ENCODE measurements at places on chromosomes 2 and 18.
A peak's percentile ranks its signal among the peaks of the same experiment; 100 is the strongest.

GRCh38 chr2:54906716-54907115 lies 143.5 kb downstream of the RTN4 start:
- no peak for DNase-seq

GRCh38 chr18:45702708-45703265 lies 21.2 kb upstream of the SLC14A1 start:
- DNase-seq: no peak

GRCh38 chr2:235468978-235469655 lies 24.7 kb upstream of the AGAP1 start:
- DNase-seq: no peak

DNA sequence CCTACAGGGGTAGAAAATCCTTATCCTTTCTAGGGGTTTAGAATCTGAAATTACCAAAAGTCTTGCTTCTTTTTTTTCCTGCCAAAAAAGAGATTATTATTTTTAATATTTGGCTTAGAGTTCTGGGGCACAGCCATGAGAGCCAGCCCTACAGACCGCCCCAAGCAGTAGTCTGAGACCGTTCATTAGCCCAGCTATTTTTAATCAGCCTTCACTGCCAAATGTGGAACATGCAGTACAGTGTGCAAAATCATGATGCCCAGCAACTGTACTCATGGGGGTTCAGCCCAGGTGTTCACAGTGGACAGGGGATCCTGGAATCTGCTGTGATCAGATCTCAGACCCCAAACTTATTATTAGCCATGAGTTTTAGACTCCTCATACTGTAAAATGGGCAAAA lies 60.4 kb downstream of the GRB14 start:
- no peak for DNase-seq

DNA sequence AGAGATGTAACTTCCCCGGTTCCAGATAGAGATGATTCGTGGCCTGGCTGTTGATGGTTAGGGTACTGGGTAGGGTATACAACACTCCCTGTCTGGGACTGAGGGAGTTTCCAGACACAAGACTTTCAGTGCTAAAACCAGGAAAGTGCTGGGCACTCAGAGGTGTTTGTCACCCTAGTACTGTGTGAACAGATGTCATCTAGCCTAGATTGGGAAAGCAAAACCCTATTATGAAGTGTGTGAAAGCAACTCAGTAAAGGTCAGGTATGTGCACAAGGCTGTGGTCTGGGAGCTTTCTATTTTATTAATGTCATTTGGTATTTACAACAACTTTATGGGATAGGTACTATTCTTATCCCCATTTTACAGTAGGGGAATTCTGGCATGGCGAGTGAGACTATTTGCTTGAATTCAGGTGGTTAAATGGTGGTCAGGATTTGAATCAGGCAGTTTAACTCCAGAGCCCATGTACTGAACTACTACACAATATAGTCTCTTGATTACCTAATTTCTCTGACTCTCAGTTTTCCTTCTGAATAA lies 2.6 kb downstream of the BZW1 start:
- no peak for DNase-seq

GRCh38 chr18:51226068-51226467 lies 28.6 kb upstream of the MEX3C start:
- DNase-seq: no peak

DNA sequence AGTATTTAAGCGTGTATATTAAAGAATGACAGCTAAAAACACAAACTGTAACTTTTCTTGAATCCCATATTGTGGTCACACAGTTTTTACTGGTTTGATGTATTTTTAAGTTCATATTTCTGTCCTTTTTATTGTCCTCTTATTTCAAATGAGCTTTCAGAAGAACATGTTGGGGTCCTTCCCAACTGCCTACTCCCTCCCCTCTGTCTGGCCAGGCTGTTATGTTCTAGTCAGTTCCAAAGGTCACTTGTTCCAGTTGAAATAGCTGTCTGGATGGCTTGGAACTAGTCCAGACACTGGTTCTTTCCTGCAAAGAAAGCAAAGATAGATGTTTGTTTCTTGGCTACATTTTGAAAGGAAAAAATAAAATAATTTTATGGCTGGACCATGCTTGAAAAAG lies 306.9 kb downstream of the GULP1 start:
- DNase-seq: no peak

- DNase-seq: no peak
Observed at GRCh38 chr2:76446872-76447271, 736.2 kb upstream of the GCFC2 start.

DNA sequence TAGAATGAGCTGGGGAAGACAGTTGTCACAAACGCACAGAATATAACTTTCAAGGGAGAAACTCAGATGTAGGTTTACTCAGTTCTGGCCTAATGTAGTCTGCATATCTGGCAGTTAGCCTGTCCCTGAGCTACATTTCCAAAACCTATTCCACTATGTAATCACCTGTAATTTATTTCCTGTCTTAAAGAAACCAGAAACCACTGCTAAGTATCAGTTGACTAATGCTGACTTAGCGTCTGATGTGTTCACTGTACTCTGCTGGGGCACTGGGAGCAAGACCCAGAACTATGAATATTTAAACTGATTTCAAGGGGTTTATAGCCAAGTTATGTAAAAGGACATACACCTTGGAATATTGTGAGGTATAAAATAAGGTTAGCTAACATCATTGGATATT lies 1995.2 kb upstream of the PIK3C3 start:
- DNase-seq: no peak

GRCh38 chr2:97713296-97714083 lies at the start of gene ZAP70:
TSS of gene ZAP70 (plus strand) at chr2:97713576. CDS start at chr2:97724037, 10,461 bp downstream.
- DNase-seq: peak; percentile 44

DNA sequence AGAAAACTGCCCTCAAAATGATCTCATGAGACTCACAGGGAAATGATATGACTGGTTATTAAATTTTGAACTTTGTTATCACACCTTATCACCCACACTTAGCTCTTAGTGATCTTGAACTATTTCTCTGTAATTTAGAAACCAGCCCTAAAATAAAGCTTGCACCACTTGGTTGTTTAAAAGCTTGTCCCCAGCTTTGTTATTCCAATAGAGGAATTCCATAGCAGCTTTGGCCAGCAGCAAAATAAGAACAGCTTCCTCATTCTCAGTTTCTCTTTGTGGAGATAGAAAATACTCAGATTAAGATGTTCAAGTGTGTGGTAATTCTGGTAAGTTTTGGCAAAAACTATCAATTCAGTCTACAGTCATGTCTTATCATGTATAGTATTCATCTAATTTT lies 54.4 kb upstream of the CCDC68 start:
- no peak for DNase-seq

- no peak for DNase-seq
Observed at GRCh38 chr2:211157211-211157610, 600.8 kb downstream of the CPS1 start.

DNA sequence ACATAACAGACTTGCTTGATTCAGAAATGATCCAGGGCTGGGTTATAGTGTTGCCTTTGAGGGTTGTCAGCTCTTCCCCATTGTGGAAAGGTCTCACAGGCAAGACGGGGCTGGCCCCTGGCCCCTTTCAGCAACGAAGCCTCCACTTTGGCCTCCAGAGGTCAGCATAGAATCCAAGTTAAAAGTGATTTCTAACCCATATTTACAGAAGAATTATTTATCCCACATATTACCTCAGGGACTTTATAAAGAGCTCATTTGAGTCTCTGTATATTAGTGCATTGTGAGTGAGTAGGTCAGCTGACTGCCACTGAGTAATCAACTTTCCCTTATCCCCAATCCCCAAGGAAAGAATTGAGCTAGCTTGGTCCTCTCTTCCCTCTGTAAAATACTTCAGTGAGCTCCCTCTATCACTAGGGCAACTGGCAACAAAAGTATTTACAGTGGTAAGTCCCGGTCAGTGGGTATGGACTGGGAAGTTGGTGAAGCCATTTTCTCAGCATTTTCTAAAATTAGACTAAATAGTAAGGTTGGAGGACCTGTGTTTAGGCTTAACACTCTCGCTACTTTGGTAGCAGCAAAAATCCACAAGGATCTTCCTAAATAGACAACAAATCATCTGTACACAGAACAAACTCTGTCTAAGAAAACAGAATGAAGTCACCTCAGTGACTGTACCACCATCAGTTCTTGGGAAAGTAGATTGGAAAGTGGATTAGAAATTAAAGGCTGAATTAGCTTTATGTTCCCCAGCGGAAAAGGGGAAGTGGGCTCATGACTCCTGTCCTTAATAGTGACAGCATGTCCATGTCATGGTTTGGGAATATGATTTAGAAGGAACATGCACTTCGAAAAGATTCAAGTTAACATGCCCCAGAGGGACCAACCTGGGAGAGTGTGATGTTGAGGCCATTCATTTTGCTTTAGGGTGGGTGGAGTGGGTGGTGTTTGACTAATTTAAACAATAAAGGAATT lies 171.0 kb upstream of the SIX3 start:
- no peak for DNase-seq

DNA sequence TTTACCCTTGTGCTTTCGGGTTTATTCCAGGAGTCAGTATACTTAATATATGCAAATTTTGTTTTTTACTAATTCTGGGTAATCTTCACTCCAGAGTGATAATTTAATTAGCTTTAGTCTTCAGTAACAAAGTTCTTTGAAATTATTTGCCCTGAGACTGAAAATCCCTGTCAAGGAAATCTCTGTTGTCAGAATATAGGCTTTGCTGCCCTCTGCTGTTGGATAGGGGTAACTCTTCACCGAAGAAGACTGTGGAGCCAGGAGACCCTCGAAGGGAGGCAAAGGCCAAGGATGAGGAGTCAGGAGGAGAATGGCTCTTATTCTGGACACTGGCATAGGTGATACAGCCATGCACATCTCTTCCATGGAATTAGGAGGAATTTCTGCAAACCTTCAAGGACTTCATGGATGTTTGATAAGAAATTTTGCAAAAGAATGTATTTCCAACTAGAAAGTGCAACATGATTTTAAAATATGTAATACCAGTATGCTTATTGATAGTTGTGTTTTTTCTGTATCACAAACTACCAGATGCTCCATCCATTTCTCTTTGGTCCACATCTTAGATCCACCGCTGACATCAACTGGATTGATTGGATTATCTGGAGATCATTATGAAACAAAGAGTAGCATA lies 182.3 kb downstream of the RDH14 start:
- no peak for DNase-seq

- DNase-seq: no peak
Observed at GRCh38 chr2:88540346-88540745, 86.9 kb downstream of the EIF2AK3 start.

DNA sequence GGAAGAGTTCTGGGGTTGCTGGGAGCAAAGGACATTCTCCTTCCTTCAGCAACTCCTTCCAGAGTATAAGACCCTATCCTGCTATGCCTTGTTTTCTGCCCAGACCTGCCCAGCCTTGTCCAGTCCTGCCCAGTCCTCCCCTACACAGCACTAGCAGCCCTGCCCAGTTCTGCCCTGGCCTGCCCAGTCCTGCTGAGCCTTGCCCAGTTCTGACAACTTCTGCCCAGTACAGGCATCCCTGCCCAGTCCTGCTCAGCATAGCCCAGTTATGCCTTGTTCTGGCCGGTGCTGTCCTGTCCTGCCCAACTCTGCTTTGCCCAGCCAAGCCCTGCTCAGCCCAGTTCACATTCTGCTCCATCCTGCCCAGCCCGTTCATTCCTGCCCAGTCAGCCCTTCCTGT lies 44.9 kb upstream of the ALK start:
- DNase-seq: no peak

DNA sequence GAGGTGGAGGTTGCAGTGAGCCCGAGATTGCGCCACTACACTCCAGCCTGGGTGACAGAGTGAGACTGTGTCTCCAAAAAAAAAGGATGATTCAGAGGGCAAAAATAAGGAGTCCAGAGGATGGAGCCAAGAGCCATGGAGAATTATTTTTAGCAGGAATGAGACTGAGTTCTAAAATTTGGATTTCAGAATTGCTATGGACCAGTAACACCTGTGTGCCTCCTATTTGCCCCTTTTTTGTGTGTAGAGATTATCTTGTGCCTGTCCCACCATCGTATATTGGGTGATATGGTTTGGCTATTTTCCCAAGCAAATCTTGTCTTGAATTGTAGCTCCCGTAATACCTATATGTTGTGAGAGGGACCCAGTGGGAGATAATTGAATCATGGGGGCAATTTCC lies 16.4 kb upstream of the RGPD8 start:
- DNase-seq: no peak

DNA sequence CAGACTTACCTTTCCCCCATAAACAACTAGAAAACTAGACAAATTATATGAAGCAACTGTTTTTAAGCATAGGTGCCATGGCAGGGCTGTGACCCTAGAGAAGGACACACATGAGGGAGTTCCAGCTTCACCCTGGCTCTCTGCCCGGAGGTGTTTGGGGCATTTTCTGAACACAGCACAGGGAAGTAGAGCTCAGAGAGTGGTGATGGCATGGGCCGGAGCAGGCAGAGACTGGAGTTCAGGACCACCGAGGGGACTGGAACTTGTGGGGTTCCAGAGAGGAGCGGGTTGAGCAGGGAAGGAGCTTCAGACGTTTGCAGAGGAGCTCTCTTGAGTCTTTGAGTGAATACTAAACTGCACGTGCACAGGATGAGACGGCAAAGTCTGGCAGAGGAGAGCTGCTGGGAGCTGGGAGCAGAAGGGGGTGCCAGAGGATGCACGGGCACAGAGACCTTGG lies 26.5 kb upstream of the KLF11 start:
- DNase-seq: no peak

- DNase-seq: no peak
Observed at GRCh38 chr2:236743039-236743920, 173.7 kb downstream of the ACKR3 start.

DNA sequence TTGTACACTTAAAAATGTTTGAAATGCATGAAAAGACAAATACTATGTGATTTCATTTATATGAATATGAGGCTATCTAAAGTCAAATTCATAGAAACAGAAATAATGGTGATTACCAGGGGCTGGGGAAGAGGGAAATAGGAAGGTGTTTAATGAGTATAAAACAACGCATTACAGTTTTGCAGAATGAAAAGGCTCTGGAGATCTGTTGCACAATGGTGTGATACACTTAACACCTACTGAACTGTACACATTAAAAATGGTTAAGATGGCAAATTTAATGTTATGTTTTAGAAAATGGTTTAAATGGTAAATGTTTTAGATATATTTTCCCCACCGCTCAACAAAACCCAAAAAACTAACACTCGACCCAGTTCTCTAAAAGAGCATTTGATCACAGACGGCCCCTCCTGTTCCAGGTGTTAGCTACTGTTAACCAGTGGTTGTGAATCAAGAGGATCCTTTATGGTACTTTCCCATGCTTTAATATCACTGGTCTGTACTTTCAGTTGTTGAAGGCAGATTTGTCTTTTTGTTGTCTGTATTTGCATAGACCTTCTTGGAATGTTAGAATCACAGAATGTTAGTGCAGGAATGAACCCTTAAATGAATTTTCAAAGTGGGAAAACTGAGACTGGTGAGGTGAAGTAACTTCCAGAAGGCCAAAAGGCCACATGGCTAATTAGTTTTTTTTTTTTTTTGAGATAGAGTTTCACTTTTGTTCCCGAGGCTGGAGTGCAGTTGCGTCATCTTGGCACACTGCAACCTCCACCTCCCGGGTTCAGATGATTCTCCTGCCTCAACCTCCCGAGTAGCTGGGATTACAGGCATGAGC lies 10.2 kb downstream of the RAB10 start:
- no peak for DNase-seq

- DNase-seq: no peak
Observed at GRCh38 chr2:105959357-105959756, 214.6 kb downstream of the NCK2 start.
